ENCODE measurements at places on chromosomes 2 and 18. TPM values are rescaled to one million over a fixed set of nuclear protein-coding genes. Genes with fewer than 3 reads are reported as not detected.

GALNT14 gene
- 0.68 TPM for polyA plus RNA-seq

GPATCH11 gene
- polyA plus RNA-seq: 19.6 TPM

OTOF gene
- polyA plus RNA-seq: not detected

C2orf72 gene
- not detected for polyA plus RNA-seq

ACVR1C gene
- 0.23 TPM for polyA plus RNA-seq

DYSF gene
- polyA plus RNA-seq: 0.34 TPM
